Breast epithelium (tissue), 4 donors: ENCODE measurements at places on chromosomes 5 and 9. TPM values are rescaled to one million over a fixed set of nuclear protein-coding genes. Genes with fewer than 3 reads are reported as not detected.
A peak's percentile ranks its signal among the peaks of the same experiment; 100 is the strongest.

DNA sequence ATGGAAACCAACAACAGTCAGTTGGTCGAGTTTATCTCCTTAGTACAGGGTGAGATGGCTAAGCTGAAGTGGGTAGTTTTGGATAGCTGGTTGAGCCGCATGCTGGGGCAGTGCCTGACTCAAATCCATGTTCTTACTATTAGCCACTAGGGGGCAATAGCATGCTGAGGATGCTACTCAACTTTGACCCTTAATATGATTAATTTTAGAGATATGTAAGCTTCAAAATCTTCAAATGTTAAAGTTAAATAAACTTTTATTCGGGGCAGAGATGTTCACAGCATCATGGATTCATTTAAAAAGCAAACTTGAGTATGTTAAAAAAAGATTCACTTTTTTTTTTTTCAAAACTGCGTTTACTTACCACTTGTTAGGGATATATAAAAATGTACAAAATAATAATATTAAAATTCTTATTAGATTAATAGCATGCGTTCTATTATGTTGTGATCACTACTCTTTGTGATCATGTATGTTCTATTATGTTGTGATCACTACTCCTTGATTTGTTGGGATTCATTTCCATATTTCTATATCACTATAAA is 57.0 kb downstream of the C9orf153 start:
- H3K4me3 ChIP-seq = no peak overlapping the region
- no peaks in the 10 kb centered on the region for H3K36me3 ChIP-seq
- no peaks in the 10 kb centered on the region for H3K27me3 ChIP-seq
- H3K27ac ChIP-seq = no peak overlapping the region
- no peak for DNase-seq
- H3K4me1 ChIP-seq = no peaks in the 10 kb centered on the region

- no peaks in the 10 kb centered on the region for H3K4me1 ChIP-seq
- H3K27me3 ChIP-seq = no peaks in the 10 kb centered on the region
- no peak overlapping the region for H3K4me3 ChIP-seq
- peak; percentile 36 for DNase-seq
- H3K27ac ChIP-seq = no peak overlapping the region
These were observed 175.3 kb downstream of the DAB2IP start for GRCh38 chr9:121826711-121827110.

- no peaks in the 10 kb centered on the region for H3K27me3 ChIP-seq
- no peak overlapping the region for H3K27ac ChIP-seq
- DNase-seq = no peak
- H3K4me3 ChIP-seq = no peak overlapping the region
These were observed 340.2 kb downstream of the ADAMTS6 start for GRCh38 chr5:65141493-65141892.

GRCh38 chr9:69646810-69647209 is 25.4 kb downstream of the APBA1 start:
- H3K27ac ChIP-seq = no peak overlapping the region
- DNase-seq = no peak
- no peak overlapping the region for H3K4me3 ChIP-seq
- no peaks in the 10 kb centered on the region for H3K4me1 ChIP-seq
- H3K27me3 ChIP-seq = no peaks in the 10 kb centered on the region

- no peaks in the 10 kb centered on the region for H3K4me1 ChIP-seq
- no peaks in the 10 kb centered on the region for H3K27me3 ChIP-seq
- no peak for DNase-seq
- H3K36me3 ChIP-seq = no peaks in the 10 kb centered on the region
These were observed 96.7 kb downstream of the EDIL3 start for GRCh38 chr5:84287951-84288350.

GRCh38 chr5:6202968-6203365 is 175.4 kb downstream of the MED10 start:
- no peaks in the 10 kb centered on the region for H3K4me1 ChIP-seq
- H3K36me3 ChIP-seq = no peaks in the 10 kb centered on the region
- no peak overlapping the region for H3K4me3 ChIP-seq
- DNase-seq = no peak

DNA sequence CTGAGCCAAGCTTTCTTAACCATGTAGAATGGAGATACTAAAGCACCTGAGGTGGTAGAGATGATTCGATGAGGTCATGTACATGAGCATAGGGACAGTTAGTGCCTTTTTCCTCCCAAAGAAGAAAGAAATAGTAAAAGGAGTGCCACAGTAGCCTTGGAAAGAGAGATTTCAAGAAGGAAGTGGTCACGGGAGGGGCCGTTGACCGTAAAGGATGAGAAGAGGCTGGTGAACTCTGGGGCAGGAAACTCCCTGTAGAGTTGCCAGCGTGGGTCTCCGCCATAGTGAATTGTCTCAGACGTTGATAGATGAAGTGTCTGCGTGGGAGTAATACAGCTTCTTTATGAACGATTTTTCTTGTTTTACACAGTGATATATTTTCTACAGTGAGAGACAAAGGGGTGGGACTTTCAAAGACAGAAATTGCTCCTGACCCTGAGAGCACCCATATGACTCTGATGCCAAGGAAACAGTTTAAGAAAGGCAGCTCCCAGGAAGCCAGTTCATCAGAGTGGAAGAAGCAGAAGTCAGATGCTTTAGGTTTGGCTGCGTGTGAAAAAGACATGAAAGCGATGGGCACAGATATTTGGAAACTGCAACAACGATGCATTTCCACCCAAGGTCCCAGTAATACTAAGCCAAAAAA is 41.3 kb downstream of the UGCG start:
- DNase-seq = no peak
- H3K36me3 ChIP-seq = no peaks in the 10 kb centered on the region
- no peaks in the 10 kb centered on the region for H3K4me1 ChIP-seq
- H3K27me3 ChIP-seq = no peaks in the 10 kb centered on the region
- H3K27ac ChIP-seq = no peak overlapping the region

GRCh38 chr9:15541872-15542271 is 11.0 kb upstream of the CCDC171 start:
- H3K4me3 ChIP-seq = no peak overlapping the region
- no peaks in the 10 kb centered on the region for H3K36me3 ChIP-seq
- DNase-seq = no peak
- H3K4me1 ChIP-seq = no peaks in the 10 kb centered on the region

- no peak overlapping the region for H3K27ac ChIP-seq
- DNase-seq = no peak
- H3K4me1 ChIP-seq = no peaks in the 10 kb centered on the region
These were observed 55.9 kb downstream of the ROPN1L start for GRCh38 chr5:10497554-10497953.

- no peak overlapping the region for H3K27ac ChIP-seq
- no peak for DNase-seq
- H3K36me3 ChIP-seq = no peaks in the 10 kb centered on the region
- H3K4me1 ChIP-seq = peaks cover 6% of the 10 kb centered on the region
- H3K4me3 ChIP-seq = no peak overlapping the region
These were observed 6.9 kb upstream of the SCAMP1 start for GRCh38 chr5:78353520-78353919.

DNA sequence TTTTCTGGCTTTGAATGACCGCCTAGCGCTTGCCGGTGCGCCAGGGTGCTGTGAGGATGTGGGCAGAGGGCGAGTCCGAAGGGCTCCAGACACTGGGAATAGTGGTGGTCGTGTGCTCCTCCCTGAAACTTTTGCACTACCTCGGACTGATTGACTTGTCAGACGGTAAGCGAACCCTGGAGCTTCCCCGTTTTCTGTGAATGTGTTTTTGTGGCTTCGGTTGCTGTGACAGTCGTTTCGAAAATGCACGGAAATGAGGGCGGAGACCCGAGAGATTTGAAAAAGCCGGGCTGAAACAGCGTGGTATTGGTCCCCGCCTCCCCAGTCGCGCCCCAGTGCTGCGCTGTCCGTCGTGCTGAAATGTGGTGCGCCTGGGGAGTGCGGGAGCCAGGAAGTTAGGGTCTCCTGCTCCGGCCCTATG is 102.5 kb upstream of the GABRP start:
- no peaks in the 10 kb centered on the region for H3K36me3 ChIP-seq
- H3K4me3 ChIP-seq = no peak overlapping the region
- no peaks in the 10 kb centered on the region for H3K4me1 ChIP-seq

GRCh38 chr5:179257176-179257682 is 88.0 kb downstream of the ADAMTS2 start:
- no peaks in the 10 kb centered on the region for H3K36me3 ChIP-seq
- no peak overlapping the region for H3K4me3 ChIP-seq
- H3K4me1 ChIP-seq = no peaks in the 10 kb centered on the region

DNA sequence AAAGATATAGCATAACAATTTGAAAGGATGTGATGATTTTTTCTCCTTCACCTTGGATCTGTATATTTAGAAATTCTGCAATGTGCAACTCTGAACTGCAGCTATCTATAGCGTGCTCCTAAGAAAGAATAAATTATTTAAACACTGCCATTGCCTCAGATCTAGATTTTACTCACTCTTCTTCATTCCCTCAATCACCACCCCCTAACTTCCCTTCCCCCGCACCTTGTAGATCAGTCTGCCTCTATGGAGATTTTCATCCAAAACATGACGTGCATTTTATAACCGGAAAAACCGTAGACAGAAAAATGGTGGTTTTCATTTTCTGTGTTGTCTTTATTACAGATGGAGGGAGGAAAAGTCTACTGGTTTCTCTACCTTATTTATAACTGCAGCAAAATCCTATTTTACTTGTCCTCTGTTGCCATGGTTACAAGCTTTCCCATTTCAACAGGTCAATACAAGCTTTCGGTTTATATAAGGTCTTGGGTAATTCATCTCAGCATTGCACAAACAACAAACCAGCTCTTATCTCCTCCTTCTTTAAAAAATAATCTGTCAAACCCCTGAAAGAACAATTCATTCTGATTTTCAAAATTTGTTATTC is 480.0 kb downstream of the TAF11L14 start:
- H3K36me3 ChIP-seq = no peaks in the 10 kb centered on the region
- no peak overlapping the region for H3K4me3 ChIP-seq
- no peak overlapping the region for H3K27ac ChIP-seq
- DNase-seq = no peak

- no peak overlapping the region for H3K4me3 ChIP-seq
- H3K4me1 ChIP-seq = no peaks in the 10 kb centered on the region
- peaks cover 4% of the 10 kb centered on the region for H3K36me3 ChIP-seq
- H3K27me3 ChIP-seq = no peaks in the 10 kb centered on the region
- DNase-seq = no peak
- no peak overlapping the region for H3K27ac ChIP-seq
These were observed 206.2 kb downstream of the FER start for GRCh38 chr5:108953940-108954339.

DNA sequence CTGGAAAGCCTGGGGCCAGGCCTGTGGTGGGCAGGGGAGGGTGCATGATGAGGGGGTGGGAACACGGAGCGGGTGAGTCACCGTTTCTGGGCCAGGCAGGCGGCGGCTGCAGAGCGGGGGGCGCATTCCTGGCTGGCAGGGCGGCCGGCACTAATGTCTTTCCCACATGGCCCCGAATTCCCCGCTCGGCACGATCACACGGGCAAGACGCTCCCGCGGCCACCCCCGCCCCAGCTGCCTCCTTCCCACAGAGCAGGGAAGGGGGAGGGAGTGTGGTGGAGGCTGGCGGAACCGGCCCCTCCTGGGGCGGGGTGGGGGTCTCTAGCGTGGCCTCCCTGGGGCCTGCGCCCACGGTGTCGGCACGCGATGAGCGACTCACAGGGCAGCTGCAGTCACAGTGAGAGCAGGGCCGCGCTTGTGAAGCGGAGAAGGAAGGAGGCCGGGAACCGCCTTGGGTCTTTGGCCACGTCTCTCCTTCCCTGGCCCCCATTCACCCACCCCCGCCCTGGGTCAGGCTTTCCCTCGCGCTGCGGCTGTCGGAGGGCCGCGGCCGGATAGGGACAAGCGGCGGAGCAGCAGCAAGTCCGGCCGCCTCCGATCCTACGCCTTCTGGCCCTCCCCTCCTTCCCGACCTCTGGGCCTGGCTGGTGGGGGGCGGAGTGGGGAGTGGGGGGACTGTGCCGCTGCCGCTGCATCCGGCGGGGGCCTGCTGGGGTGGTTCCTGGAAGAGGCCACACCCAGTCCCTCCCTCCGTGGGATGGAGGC is 48.9 kb downstream of the CXXC5 start:
- DNase-seq = peak; percentile 57
- H3K27ac ChIP-seq = peak overlapping the region; percentile 96
- no peaks in the 10 kb centered on the region for H3K4me1 ChIP-seq

Gene ADAMTS2
- total RNA-seq = 51.8 TPM

Gene MARCOL
- not detected for total RNA-seq

Gene ZFP62
- total RNA-seq = 18.6 TPM

Gene PCDHGA8
- total RNA-seq = 6.0 TPM

Gene WDR38
- 0.33 TPM for total RNA-seq

Gene ADCY2
- total RNA-seq = 3.8 TPM

Gene MARVELD2
- total RNA-seq = 0.32 TPM
